ENCODE measurements at places on chromosomes 1 and 21.

GRCh38 chr1:87115317-87115890, 201.0 kb downstream of the HS2ST1 start:
- DNase-seq: no peak

DNA sequence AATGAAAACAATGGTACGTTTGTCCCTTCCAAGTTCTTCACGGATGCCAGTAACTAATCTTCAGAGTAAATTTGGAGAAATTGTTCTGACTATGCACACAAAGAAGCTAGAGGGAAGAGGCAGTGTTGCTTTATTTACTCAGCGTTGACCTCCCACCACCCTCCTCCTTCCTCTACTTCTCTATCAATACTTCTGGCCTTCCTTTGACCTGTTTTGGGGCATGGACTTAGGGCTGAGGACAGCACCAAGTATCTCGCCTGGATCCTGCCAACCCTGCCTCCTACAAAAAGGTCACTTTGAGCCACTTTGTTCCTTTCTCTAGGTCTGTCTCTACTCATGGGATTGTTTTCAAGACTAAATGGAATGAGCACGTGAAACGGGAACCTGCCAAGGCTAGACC, 282.6 kb downstream of the DSCAM start:
- no peak for DNase-seq

- DNase-seq: no peak
Measured at GRCh38 chr1:210263963-210264362, 31.4 kb downstream of the SERTAD4 start.

DNA sequence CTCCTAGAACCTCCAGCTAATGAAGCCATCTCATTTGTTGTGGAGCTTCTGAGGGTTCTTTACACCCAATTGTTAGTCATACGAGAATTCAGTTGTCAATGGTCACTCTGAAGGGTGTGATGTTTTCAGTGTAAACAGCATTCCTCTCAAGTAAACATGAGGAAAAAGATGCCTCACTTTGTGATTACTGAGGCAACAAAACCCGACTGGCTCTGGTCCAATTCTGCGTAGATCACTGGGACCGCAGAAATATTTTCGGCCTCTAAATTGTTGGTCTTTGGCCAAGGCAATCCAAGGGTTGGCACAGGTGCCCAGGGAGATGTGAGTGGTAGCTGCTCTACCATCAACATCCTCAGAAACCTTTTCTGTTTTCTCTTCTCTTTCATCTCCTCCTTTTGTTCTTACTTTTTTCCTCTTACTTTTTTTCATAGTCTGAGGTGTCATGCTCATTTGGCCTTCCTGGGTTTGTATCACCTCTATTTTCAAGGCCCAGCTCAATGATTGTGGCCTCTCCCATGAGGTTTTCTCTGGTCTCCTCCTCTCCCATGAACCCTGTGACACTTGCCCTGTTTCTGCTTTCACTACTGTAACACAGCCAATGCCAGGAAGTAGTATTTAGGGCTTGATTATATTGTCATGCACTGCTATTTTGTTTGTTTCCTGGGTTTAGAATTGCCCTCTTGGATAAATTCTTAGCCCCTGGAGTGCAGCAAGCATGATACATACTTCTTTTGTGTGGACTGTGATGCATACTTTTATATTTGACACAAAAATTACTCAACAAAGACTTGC, 221.9 kb downstream of the TNR start:
- DNase-seq: no peak

GRCh38 chr1:201450721-201451291, 18.2 kb downstream of the PHLDA3 start:
- no peak for DNase-seq

GRCh38 chr1:219339466-219339865, 165.8 kb downstream of the LYPLAL1 start:
- DNase-seq: no peak

DNA sequence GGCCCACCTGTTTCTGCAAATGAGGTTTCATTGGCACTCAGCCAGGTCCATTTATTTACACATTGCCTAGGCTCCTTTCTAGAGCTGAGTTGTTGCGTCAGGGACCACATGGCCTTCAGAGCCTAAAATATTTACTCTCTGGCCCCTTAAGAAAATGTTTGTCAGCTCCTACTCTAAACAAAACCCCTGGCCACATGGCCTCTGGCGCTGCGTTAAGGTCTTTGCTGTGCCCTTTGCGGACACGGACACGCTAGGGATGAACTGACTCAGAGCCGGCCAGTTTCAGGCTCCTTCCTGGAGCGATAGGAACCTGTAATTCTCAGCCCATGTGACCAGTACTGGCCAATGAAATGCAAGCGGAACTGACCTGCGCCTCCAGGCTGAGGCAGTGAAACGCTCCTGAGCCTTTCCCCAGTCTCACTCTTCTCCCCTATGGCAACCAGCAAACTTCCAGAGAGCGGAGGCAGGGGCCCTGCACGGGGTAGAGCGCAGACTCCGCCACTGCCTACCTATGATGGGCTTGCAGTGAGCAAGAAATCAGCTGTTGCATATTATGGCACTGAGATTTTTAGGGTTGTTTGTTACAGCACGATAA, 160.3 kb downstream of the ETS2 start:
- no peak for DNase-seq

- DNase-seq: no peak
Measured at GRCh38 chr1:178271471-178271870, 177.6 kb downstream of the RASAL2 start.

DNA sequence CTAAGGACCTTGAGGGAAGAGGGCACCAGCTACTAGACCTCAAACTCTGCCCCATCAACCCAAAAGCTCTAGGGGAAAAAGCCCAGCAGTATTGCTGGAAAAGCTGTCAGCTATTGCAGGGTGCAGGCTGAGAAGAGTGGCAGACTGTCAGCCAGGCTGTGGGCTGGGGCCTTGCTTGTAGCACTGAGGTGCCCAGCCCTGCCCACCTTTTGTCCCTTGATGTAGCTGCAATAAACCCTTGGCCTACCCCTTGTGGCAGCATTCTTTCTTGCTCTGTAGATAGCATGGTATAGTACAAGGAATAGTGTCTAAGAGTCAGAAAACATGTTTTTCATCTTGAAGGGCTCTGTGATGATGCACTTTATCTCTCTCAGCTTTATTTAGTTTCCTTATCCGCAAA, 39.4 kb downstream of the CDC14A start:
- no peak for DNase-seq

DNA sequence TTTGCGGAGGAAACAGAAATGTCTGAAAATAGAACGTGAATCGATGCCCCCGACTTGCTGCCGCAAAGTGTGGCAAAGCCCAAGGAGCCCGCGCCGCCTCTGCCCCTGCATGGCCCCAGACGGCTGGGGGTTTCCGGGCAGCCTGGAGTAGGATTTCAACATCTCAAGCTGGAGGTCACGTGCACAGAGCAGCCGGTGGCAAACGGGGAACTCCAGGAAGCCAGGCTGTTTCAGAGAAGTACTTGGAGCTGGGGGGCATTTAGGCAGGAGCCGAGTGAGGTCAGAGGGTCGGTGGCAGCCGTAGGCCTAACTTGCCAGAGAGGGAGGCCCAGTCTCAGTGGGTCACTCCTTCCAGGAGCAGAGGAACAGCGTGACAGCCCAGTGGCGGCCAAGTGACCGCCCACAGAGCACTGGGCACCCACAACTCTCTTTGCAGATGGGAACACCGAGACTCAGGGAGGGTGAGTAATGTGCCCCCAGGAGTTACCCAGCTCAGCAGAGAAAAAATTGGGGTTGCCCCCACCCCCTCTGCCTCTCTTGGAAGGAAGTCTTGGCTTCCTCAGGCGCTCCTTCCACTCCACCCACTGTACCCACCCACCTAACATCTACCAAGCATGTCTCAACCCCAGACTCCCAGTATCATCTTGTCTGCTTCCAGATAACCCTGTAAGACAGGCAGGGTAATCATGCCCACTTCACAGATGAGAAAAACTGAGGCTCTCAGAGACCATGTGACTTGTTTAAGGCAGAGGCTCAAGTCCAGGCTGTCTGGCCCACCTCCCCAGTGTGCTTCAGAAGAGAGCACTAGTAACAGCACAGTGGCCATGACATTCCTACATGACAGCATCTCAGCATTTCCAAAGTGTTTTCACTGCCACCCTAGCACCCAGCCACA, 179.4 kb downstream of the HIVEP3 start:
- no peak for DNase-seq

DNA sequence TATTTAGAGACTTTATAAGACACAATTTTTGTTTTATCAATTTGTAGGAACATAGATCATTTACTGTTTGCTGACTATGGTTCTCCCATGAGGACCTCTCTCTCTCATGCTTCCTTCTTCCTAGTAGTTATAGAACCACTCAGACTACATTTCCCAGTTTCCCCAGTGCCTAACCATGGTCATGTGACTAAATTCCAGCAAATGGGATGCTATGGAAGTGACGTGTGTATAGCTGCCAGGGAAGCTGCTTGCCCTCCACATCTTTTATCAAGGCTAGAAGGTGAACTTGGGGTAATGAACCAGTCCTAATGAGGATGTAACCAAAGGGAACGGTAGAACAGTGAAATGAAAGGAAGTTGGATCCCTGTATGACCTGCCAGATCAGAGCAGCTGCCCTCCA, 184.0 kb downstream of the MIS18A start:
- no peak for DNase-seq

DNA sequence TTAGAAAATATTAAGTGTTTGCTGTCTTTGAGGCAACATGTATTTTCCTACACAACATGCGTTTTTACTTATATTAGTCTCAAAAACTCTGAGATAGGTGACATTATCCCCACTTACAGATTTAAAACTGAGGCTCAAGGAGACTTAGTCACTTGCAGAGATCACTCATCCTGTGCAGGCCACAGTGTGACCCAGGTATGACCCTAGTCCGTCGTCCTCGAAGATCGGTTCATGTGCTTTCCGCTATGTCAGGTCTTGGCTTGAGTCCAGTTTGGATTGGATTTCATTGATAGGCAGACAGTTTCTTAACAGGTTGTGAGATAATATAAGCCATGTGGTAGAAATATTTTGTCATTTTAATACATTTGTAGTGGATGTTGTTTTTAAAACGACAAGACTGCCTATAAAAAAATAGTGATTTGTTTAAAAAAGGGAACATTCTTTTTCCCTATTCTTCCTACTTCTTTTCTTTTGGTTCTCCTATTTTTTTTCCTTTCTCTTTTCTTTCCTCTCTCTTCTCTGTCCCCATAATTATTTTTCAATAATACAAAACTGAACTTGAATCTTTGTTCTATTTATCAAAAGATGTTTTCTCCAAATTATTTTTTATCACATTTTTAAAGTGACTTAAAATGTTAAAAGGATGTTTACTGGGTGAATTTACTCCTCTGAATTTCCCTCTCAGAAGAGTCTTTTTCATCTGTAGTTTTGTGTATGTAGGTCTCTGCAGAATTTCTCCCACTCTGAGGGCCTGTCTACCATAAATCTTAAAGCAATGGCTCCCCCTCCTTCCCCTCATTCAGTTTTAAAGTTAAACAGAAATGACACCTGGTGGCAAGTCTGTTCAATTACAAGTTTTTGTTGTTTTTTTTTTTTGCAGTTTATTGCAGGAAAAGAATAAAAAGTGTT, 81.8 kb downstream of the PHTF1 start:
- no peak for DNase-seq

- no peak for DNase-seq
Measured at GRCh38 chr1:145701306-145701862, 5.8 kb downstream of the PDZK1 start.

DNA sequence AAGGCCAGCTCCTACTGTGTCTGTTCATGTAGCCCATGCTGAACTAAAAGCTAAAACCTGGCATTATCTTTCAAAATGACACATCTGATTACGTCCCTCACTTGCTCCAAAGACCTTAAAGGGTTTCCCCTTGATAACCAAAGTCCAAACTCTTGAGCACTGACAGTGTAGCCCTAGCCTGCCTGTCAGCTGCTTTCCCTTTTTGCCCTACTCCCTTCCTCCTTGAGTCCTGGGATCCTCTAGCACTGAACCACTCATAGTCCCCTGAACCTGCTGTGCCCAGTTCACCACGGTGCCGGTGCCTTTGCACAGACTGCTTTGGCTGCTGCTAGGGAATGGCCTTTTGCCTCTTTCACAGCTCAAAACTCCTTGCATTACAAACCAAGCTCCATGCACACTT, 67.5 kb downstream of the PLXNA2 start:
- DNase-seq: no peak

DNA sequence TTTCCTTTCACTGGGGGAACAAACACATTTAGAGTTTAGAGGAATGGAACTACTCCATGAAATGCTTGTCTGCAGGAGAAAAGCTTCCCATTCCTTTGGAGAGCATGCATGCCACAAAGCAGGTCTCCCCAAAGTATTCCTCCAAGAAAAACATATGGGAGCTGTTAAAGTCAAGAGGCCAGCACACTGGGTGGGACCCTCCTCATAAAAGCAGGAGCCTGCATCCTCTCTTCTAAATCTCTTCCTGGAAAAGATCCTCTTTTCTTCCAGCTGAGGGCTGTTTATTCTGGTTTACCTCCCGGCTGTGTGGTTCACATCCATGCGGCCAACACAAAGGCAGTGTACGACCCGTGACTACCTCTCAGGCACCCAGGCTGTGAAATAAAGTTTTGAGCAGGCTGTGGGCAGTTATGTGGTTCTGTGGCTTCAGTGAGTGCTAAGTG, 103.4 kb downstream of the TENT5C start:
- no peak for DNase-seq

DNA sequence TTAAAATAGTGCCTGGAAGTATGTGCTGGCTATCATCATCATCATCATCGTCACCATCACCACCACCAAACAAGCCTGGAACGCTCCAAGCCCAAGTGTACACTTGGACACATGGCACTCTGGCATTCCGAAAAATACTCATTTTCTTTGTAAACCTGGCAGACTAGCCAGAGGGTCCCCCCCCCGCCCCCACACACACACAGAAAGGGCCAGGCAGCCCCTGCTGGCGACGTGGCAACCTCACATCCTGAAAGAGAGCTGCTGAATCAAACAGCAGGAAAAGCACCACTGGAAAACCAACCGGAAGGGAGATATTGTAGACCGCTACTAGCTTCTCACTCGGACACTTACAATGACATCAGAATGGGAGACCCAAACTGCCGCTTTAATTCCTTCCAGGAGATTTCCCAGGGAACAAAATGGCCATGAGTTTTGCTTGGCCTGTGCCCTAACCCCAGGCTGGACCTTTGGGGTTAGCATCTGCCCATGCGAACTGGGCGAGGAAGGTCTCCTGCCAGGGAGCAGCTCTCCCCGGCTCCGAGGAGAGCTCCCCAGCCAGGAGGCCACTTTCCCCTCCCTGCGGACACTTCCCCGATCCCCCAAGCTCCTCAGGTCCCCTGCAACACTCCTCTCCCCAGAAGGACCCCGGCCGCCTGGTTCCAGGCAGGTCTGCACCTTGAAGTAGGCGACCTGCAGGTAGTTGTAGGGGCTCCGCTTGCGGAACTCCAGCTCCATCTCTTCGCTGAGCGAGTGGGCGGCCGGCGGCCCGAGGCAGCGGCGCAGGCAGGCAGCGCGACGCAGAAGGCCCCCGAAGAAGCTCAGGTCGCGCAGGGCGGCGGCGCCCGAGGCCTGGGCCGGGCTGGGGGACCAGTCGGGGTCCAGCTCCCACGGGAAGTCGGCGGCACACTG, 742 bp downstream of the P3H1 start:
- no peak for DNase-seq

DNA sequence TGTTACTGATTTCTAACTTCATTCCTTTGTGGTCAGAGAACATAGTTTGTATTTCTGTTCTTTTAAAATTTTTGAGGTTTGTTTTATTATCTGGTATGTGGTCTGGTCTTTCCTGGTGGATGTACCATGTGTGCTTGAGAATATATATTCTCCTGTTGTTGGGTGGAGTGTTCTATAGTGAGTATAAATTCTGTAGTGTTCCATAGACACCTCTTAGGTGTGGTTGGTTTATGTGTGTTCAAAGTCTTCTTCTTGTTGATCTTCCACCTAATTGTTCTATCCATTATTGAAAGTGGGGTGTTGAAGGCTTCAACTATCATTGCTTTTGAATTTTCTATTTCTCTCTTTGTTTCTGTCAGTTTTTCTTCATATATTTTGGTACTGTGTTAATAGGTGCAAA, 20.1 kb downstream of the PPP2R5A start:
- DNase-seq: no peak

GRCh38 chr1:16984717-16985116, 4.3 kb upstream of the MFAP2 start:
- no peak for DNase-seq
